ENCODE measurements at places on chromosomes 12 and 14. TPM values are rescaled to one million over a fixed set of nuclear protein-coding genes. Genes with fewer than 3 reads are reported as not detected.

PRH2 gene
- not detected for total RNA-seq

RPS6KA5 gene
- total RNA-seq: 21.4 TPM

SLC6A13 gene
- 0.18 TPM for total RNA-seq

MYL6 gene
- total RNA-seq: 1,067 TPM

FAM161B gene
- 0.57 TPM for total RNA-seq

ZNF10 gene
- 6.3 TPM for total RNA-seq

GLIPR1L2 gene
- not detected for total RNA-seq

KLRK1 gene
- total RNA-seq: 0.75 TPM

REM2 gene
- total RNA-seq: 0.28 TPM

KRT83 gene
- total RNA-seq: not detected

KRT6C gene
- not detected for total RNA-seq

SPX gene
- total RNA-seq: 1.1 TPM

KRT75 gene
- total RNA-seq: not detected

VPS29 gene
- total RNA-seq: 103 TPM

KRT77 gene
- total RNA-seq: not detected

PPFIBP1 gene
- 74.1 TPM for total RNA-seq

PCED1B gene
- total RNA-seq: 49.9 TPM

All from activated T-helper 2 cell treated with anti-CD3 and anti-CD28 coated beads, Interferon-gamma antibody, Interleukin-2, Interleukin-4, amounts not matched to agents 10 μg/mL and 5 μg/mL and 100 μg/mL, durations not matched to agents 14 hours and 24 hours and 36 hours (primary cell).